Peyer's patch (tissue), 4 donors: ENCODE measurements at places on chromosomes 1 and 21.
A peak's percentile ranks its signal among the peaks of the same experiment; 100 is the strongest.

DNA sequence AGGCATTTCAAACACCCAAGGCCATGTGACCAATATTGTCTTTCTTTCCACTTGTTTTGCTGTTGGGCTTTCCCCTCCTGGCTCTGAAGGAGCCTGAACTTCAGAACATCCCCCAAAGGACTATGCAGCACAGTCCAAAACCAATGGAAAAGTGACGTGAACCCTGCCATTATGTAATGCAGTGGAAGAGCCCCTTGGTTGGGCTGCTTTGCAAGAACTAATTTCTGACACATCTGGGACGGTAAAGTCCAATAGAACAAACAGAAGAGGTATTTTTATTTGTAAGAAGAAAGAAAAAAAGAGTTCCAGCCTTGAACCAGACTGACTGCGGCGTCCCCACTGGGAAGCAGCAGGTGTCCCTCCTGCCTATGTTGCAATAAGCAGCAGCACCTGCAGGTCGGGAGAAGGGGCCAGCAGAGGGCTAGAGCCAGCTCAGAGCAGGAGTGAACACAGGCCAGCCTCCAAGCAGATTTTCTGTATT, 116.7 kb downstream of the CDC7 start:
- DNase-seq: no peak

- no peak for DNase-seq
These were observed 100.8 kb downstream of the PLPPR4 start for GRCh38 chr1:99365141-99365540.

DNA sequence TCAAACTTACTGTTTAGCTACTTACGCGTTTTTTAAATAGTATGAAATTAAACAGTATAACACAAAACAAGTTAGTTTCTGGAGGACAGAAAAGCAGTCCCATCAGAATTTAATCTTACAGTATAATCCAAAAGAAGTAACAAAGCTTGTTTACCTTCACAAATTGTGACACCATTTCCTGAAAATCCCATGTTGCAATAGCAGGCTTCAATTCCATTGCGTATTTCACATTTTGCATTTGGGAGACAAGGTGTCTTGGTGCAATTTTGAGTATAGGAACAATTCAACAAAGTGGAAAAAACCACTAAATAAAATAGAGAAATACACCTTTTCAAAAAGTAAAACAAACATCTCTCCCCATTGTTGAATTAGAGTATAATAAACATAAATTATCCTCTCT, 1.6 kb downstream of the ADGRL4 start:
- no peak for DNase-seq

GRCh38 chr1:20660363-20660762, 806 bp downstream of the DDOST start:
- no peak for DNase-seq

DNA sequence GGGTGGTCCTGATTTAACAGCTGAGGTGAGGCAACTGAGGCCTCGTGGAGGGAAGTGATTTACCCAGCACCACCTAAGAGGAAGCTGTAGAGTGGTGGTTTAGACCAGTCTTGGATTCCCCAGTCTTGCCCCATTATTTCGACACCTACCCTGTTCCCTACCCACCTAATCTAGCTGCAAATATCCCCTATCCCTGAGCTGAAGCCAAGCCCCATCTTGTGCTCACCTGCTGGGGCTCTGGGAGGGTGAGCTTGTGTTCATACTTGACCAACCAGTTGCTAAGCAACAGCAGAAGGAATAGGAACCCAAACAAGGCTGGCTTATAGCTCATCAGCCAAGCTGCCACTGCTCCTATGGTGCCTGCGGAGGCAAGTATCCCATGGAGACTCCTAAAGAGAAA, 2.0 kb downstream of the TEX46 start:
- DNase-seq: no peak

GRCh38 chr1:28037946-28038345, 50.5 kb downstream of the EYA3 start:
- DNase-seq: no peak

DNA sequence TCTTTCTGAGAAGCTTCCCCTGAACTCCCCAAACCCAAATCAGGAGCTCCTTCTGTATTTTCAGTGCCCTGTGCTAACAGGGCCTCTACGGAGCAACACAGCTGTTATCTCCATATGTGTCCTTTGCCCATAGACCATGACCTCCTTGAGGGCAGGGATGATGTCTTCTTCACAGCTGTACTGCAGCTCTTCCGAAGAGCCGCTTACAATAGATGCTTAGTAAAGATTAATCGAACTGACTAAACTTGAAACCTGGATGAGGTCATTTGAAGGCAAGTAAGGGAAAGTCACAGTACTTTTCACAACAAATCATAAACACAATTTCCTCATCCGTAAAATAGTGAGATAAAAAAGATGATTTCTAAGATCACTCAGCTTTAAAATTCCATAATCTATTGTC, 4.4 kb upstream of the KCNN3 start:
- DNase-seq: no peak

GRCh38 chr1:65759516-65759915, 33.2 kb upstream of the PDE4B start:
- DNase-seq: no peak

DNA sequence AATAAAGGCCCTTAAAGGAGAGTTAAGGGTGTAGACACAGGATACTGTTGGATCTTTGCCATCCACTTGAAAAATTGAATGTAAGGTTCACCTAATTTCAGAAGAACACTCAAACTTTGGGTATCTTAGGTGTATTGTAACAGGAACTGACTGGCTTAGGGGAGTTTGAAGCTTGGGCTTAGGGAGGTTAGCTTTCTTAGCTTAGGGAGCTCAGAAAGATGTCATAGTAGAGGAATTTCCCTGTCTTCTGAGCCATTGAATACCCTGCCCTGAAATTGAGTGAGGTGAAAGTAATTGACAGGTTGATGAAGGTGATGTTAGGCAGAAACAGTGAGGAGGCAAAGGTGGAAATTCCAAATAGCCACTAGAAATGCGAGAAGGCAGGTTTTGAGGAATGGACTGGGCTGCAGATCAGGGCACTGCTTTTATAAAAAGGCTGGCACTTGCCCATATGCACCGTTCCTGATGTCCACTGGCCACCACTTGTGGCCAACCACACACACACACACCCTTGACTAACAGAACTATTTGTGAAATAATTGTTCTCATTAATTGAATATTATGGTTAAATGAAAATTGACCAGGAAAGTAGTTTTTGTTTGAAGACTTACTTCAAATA, 16.5 kb downstream of the BACH1 start:
- no peak for DNase-seq

GRCh38 chr21:41928621-41929220, 25.1 kb downstream of the C2CD2 start:
- DNase-seq: peak; percentile 45

DNA sequence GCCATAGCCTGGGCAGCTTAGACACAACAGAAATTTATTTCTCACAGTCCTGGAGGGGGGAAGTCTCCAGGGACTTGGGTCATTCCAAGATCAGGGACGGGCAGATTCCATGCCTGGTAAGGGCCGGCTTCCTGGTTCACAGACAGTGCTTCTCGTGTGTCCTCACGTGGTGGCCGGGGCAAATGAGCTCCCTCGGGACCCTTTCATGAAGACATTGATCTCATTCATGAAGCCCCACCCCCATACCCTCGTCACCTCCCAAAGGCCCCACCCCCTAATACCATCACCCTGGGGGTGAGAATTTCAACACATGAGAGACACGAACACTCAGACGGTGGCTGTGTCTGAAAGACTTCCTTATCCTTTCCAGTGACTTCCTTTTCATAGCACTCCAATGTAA, 51.5 kb downstream of the ACOT7 start:
- DNase-seq: no peak

GRCh38 chr1:205921570-205921909, 21.7 kb downstream of the SLC26A9 start:
- no peak for DNase-seq

GRCh38 chr1:240831191-240831631, 219.3 kb upstream of the GREM2 start:
- no peak for DNase-seq

- DNase-seq: no peak
These were observed 86.6 kb upstream of the ACTRT2 start for GRCh38 chr1:2934642-2935081.

DNA sequence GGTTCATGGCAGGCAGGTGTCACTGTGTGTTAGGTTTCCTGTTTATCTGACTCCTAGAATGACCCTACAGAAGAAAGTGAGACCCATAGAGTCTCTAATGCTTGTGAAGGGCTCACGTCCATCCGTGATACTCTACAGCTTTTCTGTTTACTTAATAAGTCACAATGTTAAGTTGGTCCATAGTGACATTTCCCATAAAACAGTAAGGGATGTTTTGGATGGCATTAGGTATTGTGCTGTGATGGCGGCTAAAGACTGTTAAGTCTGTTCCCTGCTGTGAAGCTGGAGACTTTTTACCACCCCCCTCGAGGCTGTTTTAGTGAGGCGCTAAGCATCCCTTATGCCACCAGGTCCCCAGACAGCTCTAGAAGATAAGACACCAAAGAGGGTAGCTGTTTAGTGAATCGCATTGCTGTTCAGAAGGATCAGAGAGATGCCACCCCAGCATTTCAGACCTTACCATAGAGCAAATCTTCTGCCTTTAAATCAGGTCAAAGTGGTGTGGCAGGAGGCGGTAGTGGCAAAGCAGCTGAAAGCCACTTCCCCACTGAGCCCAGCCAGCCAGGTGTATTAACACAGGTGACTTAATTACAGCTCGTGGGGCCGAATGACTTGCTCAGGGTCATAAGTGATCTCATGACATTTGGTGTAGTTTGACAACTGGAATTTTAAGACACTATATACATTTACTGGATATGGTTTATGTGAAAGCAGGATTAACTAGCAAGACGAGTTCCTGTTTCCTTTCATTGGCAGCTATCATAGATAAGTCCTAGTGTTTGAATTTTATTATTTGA, 25.0 kb downstream of the SLC37A1 start:
- DNase-seq: no peak

- DNase-seq: no peak
These were observed 68.0 kb upstream of the AKT3 start for GRCh38 chr1:243917863-243918565.

DNA sequence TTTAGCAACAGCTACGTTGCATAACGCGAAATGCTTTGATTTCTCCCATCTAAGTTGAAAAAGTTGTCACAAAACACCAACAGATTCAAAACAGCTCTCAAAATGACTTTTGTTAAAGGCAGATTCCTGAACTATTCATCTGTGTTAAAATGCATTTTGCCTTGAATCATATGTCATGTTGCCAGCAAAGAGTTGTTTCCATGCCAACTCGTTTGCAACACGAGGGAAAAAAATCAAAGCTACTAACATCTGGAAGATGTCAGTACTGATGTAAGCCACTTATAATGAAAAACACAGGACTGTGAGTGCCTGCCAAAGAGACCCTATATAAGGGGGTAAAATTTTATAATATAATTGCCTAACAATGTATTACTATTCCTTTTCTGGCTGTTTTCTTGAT, 182.7 kb upstream of the PTBP2 start:
- no peak for DNase-seq

DNA sequence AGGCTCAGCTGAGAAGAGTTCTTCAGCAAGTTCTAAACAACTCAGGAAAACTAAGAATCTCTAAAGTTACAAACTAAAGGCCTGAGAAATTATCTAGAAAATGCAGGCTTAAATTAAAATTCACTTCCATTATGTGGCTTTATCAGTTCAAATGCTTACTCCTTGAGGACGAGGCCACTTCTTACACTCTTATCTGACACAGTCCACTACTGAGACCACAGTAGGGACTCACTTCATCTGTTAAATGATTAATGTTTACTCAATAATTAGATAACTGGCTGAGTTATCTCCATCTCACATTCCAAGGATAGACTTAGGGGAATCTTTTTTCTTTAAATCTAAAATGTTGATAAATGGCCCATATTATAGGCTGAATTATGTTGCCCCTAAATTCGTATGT, 1.6 kb downstream of the C1orf141 start:
- DNase-seq: no peak

- DNase-seq: no peak
These were observed 175.6 kb downstream of the TBX15 start for GRCh38 chr1:118812555-118812954.

GRCh38 chr1:55069280-55069679, 29.9 kb downstream of the PCSK9 start:
- DNase-seq: no peak

DNA sequence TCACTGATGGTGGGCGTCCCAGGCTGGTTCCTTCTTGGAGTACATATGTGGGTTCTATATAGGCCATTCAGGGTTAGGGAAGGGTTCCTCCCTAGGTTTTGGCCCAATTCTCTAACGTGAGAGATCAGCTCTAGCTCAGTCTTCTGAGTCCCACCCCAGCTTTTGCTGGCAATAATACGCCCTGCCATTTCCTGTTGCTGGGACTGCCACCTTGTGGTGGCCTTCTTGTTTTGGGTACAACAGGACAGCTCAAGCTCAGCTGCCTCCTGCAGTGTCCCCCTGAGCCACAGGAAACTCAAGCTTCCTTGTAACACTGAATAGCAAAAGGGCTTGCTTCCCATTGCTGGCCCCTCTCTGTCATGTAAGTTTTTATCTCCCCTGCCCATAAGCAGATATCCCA, 77.8 kb downstream of the BACH1 start:
- DNase-seq: no peak

DNA sequence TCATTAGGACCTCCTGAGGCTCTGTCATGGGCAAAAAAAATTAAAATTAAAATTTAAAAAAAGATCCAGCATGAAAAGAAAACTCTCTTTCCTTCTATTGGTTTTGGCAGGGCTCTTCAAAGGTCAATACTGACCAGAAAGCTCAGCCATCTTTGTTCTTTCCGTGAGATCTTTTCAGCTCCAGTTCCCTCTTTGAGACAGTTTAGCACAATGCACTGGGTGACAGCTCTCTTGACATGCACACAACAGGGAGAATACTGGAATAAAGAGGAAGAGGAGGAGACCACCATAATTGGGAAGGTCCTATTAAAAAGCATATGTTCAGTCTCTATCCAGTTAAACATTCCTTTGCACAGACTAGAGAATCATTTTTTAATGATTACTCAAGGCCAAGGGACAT, 6.3 kb downstream of the LIX1L start:
- no peak for DNase-seq

GRCh38 chr21:17725339-17725738, 93.8 kb downstream of the C21orf91 start:
- DNase-seq: no peak
